Right lobe of liver (tissue), 6 donors: ENCODE measurements at places on chromosomes 12 and 14. TPM values are rescaled to one million over a fixed set of nuclear protein-coding genes. Genes with fewer than 3 reads are reported as not detected.
A peak's percentile ranks its signal among the peaks of the same experiment; 100 is the strongest.

The PDE3A gene
- 1.2 TPM for total RNA-seq

The CLEC4C gene
- not detected for total RNA-seq

The L3HYPDH gene
- 25.5 TPM for total RNA-seq

The MORN3 gene
- total RNA-seq, result not detected

The DHRS2 gene
- 3.6 TPM for total RNA-seq

- no peaks in the 10 kb centered on the region for H3K27me3 ChIP-seq
- no peaks in the 10 kb centered on the region for H3K36me3 ChIP-seq
- DNase-seq, result no peak
- H3K27ac ChIP-seq, result no peak overlapping the region
- H3K4me3 ChIP-seq, result no peak overlapping the region
Observed at GRCh38 chr14:41860586-41860985, 253.9 kb downstream of the LRFN5 start.

GRCh38 chr12:123494124-123494851, 36.3 kb downstream of the SNRNP35 start:
- H3K4me1 ChIP-seq, result no peaks in the 10 kb centered on the region
- H3K27ac ChIP-seq, result no peak overlapping the region
- no peak overlapping the region for H3K4me3 ChIP-seq
- H3K36me3 ChIP-seq, result no peaks in the 10 kb centered on the region
- no peak for DNase-seq

DNA sequence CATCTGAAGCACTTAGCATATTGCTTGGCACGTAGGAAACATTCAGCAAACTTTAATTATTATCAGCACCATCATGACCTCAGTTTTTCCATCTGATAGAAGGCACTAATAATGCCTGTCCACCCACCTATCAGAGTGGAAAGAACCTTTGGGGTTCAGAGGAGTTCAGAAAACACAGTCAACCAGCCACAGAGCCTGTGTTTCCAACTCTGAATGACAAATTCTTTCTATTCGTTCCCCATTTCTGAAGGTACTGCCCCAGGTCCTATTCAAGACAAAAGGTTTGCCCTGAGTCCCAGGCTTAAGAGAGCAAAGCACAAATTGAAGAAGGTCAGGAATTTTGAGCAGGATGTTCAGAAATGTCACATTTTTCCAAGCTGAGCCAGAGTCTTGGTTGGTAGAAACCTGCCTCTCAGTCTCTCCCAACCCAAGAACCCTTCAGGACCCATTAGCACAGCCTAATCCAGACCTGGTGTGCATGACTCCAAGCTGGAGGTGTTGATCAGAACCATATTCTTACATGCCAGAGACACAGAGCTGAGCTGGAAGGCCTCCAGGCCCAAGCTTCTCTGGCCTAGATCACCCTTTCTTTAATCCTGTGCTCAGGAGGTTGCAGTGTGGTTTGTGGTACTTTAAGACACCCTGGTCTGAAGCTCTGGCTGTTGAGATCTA, 114.4 kb downstream of the TBX5 start:
- no peak overlapping the region for H3K4me3 ChIP-seq
- H3K27ac ChIP-seq, result no peak overlapping the region
- no peaks in the 10 kb centered on the region for H3K27me3 ChIP-seq
- no peak for DNase-seq

GRCh38 chr14:92540472-92541048, 27.0 kb downstream of the RIN3 start:
- no peaks in the 10 kb centered on the region for H3K36me3 ChIP-seq
- peak; percentile 92 for DNase-seq
- peaks cover 7% of the 10 kb centered on the region for H3K4me1 ChIP-seq
- H3K27me3 ChIP-seq, result no peaks in the 10 kb centered on the region
- H3K4me3 ChIP-seq, result no peak overlapping the region

GRCh38 chr12:4356041-4356327, 23.5 kb downstream of the FGF23 start:
- no peak overlapping the region for H3K4me3 ChIP-seq
- no peaks in the 10 kb centered on the region for H3K4me1 ChIP-seq
- peaks cover 4% of the 10 kb centered on the region for H3K36me3 ChIP-seq
- no peaks in the 10 kb centered on the region for H3K27me3 ChIP-seq
- DNase-seq, result no peak
- H3K27ac ChIP-seq, result no peak overlapping the region

GRCh38 chr12:32110417-32110816, 3.8 kb downstream of the BICD1 start:
- H3K27me3 ChIP-seq, result no peaks in the 10 kb centered on the region
- no peak overlapping the region for H3K4me3 ChIP-seq
- no peaks in the 10 kb centered on the region for H3K36me3 ChIP-seq
- DNase-seq, result no peak
- H3K27ac ChIP-seq, result no peak overlapping the region
- no peaks in the 10 kb centered on the region for H3K4me1 ChIP-seq

DNA sequence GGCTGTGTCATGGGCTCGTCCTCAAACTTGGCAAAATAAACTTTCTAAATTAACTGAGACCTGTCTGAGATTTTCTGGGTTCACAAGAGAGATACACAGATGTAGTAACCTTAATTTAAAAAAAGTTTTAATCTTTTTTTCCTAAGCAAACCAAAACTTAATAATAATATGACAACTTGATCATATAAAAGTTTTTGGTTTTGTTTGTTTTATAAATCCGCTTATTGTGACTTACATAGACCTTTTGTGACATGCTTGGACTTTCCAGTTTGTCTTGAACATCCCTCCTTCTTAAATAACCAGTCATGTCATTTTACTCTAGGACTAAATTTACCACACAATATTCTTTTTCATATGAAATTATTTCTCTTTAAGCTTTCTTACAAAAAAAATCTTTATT, 8.5 kb downstream of the RDH12 start:
- no peak for DNase-seq
- H3K27me3 ChIP-seq, result no peaks in the 10 kb centered on the region
- no peaks in the 10 kb centered on the region for H3K36me3 ChIP-seq
- H3K27ac ChIP-seq, result peak overlapping the region; percentile 19
- peaks cover 13% of the 10 kb centered on the region for H3K4me1 ChIP-seq
- no peak overlapping the region for H3K4me3 ChIP-seq

DNA sequence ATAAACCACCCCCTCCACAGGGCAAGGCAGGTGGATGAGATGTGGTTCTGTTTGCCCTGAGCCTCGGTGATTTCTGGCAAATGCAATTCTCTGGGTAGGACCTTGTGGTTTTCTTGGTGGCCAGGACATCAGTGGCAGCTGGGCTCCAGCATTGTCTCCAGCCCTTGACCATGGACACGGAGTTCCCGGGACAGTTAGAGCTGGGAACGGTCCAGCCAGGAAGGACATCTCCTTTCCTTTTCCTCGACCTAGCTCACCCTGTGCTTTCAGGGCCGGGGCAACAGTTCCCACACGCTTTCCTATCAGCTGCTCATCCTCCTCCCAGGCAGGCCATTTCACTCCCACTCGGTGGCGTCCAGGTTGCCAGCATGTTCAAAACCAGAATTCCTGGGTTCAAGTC, 9.2 kb downstream of the SERPINA4 start:
- H3K27ac ChIP-seq, result no peak overlapping the region
- H3K36me3 ChIP-seq, result no peaks in the 10 kb centered on the region
- no peak overlapping the region for H3K4me3 ChIP-seq
- H3K4me1 ChIP-seq, result peaks cover 66% of the 10 kb centered on the region
- no peak for DNase-seq
- no peaks in the 10 kb centered on the region for H3K27me3 ChIP-seq

- H3K4me1 ChIP-seq, result no peaks in the 10 kb centered on the region
- no peaks in the 10 kb centered on the region for H3K27me3 ChIP-seq
- H3K27ac ChIP-seq, result no peak overlapping the region
- no peak overlapping the region for H3K4me3 ChIP-seq
- DNase-seq, result no peak
- H3K36me3 ChIP-seq, result no peaks in the 10 kb centered on the region
Observed at GRCh38 chr14:35934499-35934898, 108.4 kb downstream of the BRMS1L start.
